ENCODE measurements at places on chromosomes 13 and 19.

DNA sequence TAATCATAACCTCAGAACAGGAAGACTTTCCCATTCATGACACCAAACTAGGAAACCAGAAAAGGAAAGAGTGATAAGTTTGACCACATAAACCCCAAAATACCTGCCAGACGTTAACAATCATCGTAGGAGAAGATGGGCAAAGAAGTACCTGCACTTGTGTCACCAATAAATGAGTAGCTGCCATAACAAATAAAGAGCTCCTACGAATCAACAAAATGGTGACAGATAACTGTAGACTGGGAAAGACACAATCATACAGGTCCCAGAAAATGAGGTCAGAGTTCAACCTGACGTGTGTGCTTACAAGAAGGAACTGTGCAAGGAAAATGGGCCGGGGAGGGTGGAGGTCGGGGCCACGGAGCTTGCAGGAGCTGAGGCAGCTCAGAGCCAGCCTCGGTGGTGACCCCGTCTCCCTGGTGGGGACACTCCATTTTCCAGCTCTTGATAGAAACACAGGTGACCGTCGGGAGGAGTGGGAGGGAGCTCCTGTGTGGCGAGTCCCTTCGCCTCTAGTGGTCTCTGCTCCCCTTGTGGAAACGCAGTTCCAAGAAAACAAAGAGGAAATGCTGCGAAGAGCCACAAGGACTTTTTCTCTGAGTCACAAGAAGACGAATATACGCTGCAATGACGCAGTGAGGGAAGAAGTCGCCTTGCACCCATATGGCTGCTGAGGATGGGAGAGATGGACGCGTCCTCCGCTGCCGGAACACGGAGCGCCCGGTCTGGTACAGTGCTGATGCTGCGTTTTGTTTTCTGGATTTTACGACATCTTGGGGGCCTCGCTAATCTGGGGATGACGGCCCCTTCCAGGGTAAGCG is 9.5 kb downstream of the PIP5K1C start:
- DNase-seq: no peak

DNA sequence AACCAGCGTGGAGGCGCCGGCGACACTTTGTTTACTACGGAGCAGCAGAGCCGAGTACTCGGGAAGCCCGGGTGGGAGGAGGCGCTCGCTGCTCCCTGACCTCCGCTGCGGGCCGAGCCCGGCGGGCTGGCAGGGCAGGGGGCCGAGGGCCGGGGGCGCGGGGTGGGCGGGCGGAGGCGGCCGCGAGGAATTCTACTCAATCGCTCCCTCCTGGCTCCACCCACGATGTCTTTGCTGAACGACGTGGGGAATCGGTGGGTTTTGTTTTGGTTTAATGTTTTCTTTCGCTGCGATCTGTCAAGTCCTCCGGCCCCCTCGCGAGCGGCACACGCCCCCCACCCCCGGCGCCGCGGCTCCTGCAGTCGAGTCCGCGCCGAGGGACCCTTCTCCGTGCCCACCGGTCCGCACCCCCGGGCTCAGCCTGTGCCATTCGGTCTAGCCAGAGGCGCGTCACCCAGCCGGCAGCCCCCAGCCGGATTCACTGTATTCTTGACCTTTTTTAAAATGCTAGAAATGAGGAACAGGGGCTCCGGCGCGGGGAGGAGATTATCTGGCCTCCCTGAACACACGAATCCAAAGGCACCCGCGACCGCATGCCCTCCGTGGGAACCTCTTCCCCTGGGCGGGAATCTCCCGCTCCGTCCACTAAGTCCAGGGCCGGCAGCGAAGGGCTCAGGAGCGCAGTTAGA is 636 bp upstream of the FOXO1 start:
- DNase-seq: no peak

DNA sequence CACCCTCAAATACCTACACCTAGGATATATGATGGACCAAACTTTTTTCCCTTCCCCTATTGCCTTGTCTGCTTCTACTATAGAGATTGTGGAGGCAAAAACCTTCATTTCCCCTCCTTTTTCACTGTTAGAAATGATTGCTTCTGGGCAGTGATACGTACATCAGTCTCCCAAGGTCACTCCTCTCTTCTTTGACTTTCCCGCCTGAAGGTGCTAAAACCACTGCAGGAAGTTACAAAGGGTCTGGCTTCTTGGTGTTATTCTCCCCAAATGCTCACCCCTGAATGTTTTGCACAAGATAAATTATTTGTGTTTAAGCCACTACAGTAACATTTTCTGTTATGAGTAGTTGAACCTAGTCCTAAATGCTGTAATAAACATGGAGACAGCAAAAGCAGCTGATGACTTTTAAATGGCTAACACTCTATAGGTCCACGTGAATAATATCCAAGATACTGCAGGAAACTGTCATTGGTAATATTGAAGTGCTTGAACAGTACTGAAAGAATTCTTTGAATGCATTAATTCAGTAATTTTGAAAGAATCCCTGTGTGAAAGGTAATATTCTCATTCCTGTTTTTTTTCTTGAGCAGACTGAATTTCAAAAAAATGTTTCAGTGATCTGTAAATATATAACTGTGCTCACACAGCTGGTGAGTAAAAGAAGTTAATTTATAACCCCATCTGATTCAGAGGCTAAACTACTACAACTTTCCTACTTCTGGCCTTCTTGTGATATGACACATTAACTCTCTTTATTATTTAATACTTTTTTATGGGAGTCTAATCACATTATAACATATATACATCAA is 865.1 kb downstream of the EFNB2 start:
- DNase-seq: no peak

DNA sequence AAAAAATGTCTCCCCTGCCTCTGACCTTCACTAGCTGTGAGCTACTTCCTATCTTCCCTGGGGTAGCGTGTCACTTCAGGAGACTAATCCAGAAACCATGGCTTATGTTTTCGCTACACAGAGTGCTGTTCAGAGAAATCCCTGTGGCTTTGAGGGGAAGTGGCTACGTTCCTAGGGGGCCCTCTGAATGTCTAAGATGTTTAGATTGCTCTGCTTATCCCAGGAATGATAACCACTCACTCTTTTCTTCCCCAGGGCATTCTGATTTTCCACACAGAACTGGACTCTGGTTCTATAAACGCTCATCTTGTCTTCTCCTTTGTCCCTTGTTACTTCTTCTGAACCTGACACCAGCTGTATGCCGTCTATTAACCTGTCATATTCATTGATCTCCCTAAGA is 572.5 kb downstream of the OLFM4 start:
- no peak for DNase-seq

GRCh38 chr13:50891206-50891605 is 18.4 kb upstream of the RNASEH2B start:
- no peak for DNase-seq

GRCh38 chr13:105627270-105627669 is 908.2 kb downstream of the EFNB2 start:
- no peak for DNase-seq
